ENCODE measurements at places on chromosomes 16 and 17.

GRCh38 chr17:50831471-50831928, 3.9 kb upstream of the WFIKKN2 start:
- DNase-seq, result no peak

DNA sequence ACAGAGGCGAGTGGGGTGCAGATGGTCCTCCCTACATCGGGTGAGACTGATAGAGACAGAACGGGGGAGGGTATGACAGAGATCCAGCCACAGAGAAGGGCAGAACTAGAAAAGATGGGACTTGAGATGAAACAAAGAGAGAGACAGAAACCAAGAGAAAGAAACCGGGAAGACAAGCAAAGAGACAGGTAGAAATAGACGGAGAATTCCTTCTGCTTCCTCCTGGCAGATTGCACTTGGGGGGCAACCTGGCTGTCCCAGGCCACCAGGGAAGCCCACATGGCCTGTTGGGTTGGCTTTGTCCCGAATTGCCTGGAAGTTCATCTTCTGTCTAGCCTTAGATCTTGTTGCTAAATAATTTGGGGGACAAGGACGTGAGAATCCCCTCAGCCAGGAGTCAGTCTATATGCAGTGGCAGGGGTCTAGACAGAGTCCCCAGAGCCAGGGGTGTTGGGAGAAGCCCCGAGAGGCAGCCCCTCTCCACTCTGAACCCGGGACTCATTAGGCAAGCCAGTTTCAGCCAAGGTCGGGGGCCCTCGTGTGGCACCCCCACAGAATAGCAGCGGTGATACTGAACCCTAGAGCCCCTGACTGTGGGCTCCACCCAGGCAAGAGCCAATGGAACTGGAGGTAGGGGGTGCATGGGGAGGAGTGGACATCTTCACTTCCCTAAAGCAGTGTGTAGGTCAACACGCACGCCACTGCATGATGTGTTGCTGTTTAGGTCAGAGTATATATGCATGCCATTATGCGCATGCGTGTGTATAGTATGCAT, 627 bp upstream of the TSPOAP1 start:
- DNase-seq, result peak; percentile 78

DNA sequence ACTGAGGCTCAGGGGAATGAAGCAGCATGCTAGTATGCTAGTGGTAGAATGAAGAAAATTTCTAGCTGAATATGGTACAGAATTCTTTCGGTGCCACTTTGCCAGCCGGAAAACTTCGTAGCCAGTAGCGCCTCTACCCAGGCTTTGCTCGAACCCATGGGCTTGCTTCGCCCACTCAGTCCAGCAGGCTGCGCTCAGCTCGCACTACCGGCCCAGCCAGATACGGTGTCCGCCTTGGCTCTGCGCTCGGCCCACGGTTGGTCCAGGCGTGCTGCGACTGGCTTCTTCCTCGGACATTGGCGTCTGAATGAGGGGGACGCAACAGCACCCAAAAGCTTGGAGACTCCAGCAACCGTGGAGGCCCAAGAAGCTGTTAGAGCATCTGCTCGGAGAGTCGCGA, 372.5 kb upstream of the CDH8 start:
- DNase-seq, result no peak

GRCh38 chr17:33811004-33811760, 443.9 kb upstream of the CCL2 start:
- no peak for DNase-seq

- DNase-seq, result no peak
These were observed 7.3 kb upstream of the CPHXL start for GRCh38 chr16:75733305-75734211.

DNA sequence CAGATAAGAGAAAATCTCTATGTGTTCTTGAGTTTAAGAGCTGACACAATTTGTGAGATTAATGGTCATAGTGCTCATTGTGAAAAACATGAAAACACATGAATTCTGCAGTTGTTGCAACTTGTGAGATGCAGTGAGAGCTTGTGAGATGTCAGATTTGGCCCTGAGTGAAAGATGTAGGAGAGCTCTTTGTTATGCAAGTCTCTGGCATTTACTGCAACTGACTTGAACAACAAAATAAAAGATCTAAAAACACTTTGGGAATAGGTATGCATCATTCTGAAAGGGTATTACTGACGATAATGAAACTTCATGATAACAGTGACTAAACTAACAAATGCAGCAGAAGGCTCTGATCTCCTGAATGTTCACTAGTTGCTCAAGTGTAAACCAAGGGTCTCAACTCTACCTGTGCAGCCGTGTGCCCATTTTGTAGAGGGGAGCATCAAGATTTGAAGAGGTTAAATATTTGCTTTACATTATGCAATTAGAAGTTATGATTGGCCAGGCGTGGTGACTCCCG, 50.8 kb upstream of the SMIM36 start:
- DNase-seq, result no peak

GRCh38 chr16:86401126-86401525, 109.2 kb upstream of the FOXF1 start:
- DNase-seq, result no peak

- no peak for DNase-seq
These were observed 30.7 kb upstream of the MYO18A start for GRCh38 chr17:29210879-29211278.

- DNase-seq, result no peak
These were observed 12.5 kb downstream of the NTAN1 start for GRCh38 chr16:15043344-15043743.

- no peak for DNase-seq
These were observed 7.2 kb downstream of the KRT38 start for GRCh38 chr17:41433586-41433985.

DNA sequence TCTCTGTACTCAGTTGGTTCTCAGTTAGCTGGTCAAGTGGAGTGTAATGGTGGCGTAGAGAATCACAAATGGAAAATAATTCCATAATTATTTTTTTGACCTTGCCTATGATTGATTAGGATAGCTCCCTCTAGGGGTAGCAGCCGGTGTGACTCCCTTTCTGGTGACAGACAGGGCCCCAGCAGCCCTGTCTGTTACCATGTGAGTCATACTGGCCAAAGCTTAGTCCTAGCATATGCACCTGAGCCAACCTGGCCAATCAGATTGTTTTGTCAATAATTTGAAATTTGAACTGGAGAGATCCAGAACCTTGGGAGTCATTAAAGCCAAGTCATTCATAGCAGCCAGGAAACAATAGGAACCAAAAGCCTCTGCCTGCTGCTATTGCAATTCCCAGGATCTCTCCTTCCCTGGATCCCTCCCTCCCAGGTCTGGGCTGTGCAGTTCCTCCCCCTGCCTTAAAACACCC, 5.6 kb downstream of the PNPO start:
- DNase-seq, result peak; percentile 86

DNA sequence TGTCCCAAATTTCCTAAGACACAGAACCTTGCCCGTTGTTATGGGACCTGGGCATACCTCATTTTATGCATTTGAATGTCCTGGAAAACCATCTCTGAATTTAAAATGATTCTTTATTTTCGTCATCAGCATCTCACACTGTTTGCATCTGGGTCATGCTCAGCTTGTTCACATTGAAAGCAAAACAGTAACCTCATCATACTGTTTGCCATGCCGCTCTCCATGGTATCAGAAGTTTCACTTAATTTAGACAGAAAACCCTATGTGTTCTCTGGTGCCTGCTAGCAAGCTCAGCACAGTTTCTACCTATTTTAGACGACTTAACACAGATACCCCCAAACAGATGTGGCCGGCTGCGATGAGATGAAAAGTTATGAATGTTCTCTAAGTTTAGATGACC, 292.1 kb downstream of the SNX29 start:
- DNase-seq, result no peak

DNA sequence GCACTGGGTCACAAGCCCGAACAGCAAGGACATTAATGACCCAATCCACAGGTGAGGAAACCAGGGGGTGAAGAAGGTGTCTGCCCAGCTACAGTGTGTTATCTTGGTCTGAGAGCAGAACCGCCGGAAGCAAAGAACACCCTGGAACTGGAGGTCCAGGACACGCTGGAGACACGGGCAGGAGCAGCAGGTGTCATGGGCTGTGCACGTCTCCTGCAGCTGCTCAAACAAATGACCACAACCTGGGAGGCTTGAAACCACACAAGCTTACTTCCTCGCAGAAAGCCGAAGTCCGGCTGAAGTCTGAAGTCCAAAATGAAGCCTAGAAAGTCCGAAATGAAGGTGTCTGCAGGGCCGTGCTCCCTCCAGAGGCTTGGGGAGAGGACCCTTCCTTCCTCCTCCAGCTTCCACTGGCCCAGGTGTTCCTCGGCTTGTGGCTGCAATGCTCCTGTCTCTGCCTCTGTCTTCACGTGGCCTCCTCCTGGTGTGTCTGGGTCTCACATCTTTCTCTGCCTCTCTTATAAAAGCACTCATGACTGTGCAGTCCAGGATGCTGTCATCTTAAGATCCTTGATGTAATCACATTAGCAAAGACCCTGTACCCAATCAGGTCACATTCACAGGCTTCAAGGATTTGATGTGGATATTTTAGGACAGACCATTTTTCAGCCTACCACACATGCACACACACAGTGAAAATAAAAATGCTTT, 351.2 kb downstream of the C16orf95 start:
- no peak for DNase-seq

DNA sequence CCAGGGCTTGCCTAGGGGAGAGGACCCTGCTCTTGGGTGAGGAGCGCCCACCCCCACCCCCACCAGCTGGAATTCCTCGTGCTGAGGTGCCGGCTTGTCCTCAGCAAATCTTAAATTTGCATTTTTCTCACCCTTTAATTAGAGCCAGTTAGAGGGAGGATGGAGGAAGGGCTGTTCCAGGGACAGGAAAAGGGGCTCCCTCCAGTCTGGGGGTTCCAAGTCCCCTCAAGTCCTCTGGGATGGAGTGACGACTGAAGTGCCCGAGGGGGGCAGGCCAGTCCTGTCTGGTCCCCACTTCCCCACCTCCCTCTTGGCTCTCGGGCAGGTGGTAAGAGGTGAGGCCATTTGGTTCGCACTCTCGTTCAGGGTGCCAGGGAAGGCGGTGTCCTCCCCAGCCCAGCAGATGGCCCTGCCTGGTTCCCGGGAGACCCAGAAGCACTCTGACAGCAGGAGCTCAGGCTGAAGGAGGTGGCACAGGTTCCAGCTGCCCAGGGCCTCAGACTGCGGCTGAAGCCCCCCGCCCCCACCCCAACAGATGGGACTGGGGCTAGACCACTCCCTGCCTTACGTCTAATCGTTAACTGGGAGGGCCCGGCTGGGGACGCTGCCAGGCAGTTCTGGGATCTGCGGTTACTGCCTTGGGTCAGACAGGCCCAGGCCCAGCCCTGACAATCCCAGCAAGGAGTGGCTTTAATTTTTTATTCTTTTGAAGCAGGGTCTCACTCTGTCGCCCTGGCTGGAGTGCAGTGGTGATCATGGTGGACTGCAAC, 2.2 kb downstream of the RAB26 start:
- DNase-seq, result no peak

DNA sequence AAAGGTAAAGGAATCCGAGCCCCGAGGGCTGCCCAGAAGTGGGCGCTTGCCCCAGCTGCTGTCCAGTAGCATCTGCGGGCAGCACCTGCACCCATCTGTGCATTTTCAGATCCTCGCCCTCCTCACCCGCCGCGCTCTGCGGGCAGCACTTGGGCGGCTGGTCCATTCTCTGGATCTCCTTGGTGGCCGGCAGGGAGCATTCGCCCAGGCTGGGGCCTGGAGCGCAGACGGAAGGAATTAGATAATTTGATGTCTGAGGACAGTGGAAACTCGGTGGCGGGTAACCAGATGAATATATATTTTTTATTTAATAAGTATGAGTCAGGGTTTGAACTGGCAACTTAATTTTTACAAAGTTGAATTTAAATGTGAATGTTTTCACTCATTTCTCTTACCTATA, 88.5 kb downstream of the NPIPB11 start:
- DNase-seq, result no peak

GRCh38 chr17:73799781-73800627, 155.8 kb upstream of the SDK2 start:
- DNase-seq, result no peak

DNA sequence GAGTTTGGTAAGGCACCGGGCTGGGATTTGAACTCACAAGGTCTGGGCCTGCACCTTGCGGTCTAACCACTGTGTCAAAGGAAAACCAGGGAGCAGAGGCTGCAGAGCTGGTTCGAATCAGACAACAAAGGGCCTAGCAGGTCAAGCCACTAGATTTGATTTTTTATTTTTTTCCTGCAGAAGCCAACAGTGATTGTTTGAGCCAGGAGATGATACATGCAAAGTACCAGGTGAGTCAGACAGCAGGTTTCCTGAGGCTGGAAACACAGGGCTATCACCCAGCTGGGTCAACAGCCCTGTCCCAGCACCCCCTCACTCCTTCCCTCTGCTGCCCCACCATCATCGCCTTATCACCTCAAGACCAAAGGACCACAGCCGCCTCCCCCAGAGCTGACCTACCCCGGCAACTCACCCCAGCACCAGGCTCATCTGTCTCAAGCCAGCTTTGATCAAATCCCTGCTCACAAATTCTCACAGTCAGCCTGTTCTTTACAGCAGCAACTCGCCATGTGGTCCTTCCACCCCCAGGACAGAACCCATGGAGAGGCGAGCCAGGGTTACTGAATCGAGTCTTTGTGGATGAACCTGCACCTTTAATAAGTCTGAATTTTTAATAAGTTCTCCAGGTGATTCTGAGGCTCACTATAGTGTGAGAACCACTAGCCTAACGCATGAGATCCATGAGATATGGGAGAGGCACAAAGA, 13.0 kb upstream of the KRT19 start:
- DNase-seq, result no peak

DNA sequence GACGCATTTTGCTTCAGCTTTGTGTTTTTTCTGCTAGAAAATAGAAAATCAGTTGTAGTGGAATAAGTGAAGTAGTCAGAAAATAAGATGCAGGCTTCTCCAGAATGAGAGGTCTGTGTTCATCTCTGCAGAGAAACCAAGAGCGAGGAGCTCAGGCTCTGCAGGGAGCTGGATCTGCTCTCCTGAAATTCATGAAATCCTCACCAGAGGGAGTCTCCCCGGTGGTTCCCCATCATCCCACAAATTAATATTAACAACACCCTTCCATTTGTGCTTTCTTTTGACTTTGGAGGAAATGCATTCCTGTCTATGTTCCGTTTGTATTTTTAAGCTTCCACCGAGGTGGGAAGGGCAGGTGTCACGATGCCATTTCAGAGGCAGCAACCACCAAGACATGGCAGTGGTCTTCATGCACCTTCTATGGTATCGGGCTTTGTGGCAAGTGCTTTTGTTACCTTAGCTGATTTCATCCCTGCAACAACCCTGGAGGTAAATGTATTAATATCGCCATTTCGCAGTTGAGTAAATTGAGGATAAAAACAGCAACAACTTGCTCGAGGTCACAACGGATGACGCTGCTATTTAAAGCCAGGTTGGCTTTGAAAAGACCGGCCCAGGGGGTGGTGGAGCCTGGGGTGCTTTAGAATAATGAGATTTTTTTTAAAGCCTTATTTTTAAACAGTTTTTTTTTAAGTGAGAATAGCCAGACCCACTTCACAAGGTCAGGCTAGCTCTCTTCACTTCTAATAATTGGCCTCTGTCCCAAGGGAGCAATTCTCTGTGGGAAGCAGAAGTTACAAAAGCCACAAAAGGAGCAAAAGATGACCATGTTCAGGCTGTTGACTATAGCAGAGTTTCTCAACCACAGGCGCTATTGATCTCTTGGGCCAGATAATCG, 367.6 kb upstream of the ERCC4 start:
- no peak for DNase-seq

DNA sequence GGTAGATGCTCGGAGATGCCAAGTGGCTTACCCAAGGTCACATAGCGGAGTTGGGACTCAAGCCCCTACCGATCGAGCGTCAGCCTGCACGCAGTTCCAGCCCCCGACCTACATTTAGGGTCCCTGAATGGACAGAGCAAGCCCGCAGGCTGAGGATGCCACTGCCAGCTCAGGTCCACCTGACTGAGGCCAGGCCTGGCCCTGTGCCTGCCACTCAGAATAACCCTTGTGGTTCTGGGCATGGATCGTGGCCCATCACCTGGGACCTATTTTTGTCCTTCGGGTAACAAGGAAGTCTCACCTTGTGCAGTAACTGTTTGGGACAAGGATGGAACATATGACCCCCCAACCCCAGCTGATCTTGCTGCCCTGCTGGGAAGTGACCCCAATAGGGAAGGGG, 17.1 kb downstream of the CDH16 start:
- no peak for DNase-seq
